H1 (cell line): ENCODE measurements at places on chromosomes 2 and 18.

DNA sequence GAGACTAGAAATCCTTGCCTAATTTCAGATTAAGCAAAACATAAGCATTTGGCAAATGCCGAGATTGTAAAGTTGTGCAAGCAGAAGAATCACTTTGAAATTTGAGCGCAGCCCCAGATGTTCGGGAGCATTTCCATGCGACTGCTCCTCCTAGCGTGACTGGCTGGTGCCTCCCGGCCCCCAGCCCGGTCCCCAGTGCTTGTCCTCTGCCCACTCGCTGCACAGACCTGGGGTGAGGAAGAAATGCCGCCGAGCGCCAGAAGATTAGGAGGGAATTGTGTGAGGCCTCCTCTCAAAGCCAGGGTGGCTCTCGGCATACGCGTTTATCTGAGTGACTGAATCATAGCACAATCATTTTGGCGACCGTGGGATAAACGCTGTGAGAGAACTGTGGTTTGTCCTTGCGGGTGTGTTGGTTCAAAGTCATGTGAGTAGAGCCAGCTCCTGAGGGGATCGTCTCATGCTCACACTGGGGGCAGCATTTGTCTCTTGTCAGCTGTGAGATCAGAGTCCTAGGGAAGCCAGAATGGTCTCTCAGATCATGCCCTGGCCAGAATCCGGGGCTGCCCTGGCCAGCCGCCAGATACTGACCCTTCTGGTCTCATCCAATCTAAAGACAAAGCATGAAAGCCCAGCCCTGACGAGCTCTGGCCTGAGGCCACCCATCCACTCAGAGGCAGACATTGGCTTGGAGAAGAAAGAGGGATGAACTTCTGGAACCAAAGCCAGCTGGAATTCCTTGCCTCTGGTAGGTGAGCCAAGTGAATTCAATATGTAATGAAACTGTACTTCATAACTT, 189.3 kb downstream of the SH3RF3 start:
- no peak for DNase-seq

DNA sequence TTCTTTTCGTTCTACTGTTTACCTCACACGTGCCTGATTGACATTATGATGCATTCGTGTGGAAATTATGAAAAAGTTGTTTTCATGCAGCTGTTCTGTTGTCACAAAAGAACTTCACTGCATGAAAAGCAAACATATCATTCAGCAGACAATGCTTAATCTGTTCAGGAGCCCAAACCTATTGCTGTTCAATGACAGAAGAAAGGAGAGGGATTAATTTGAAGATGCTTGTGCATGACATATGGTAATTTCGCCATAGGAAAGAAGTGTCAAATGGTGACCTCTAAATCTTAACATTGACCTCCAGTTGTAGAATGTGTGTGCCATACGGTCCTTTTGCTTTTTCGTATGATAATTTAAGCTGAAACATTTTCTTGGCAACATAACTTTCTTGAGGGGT, 124.5 kb downstream of the WDR7 start:
- no peak for DNase-seq

DNA sequence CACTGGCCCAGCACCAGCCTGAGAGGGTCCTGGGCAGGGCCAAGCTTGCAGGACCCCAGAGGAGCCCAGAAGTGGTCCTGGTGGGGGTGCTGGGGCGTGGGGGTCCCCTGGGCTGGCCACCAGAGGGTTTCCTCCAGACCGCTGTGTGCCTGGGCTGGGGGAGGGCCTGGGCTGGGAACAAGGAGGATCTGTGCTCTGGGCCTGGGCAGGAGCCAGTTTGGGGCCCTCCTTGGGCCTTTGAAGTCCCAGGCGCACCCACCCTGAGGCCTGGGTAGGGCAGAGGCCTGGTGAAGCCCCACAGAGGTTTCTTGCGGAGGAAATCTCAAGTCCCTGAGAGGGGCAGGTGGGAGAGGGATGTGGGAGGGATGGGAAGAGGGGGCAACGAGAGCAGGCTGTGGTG, 63.4 kb upstream of the GPC1 start:
- DNase-seq = no peak

DNA sequence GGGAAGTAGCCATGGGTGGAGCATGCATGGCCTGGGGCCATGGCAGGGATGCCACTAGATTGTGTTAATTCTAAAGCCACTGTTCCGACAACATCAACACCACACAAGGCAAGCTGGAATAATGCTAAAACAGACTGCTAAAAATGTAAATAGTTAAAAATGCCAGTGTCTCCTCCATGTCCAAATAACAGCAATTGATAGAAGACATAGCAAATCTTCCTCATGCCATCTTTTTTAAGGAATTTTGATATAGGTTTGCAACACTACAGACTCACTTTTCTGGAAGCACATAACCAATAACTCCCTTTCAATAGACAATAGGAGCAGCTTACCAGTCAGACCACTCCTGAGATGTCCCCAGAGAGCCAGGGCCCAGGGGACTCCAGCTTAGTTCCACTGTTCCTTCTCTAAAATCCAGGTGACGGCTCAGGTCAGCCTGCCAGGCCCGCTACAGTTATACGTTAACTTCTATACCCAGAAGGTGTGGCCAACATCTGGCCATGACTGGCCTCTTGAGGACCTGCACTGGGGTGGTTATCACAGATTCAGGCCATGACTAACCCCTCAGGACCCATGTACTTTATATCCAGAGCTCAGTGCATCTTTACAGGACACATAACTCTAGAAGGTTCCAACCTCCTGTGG, 20.3 kb downstream of the TUBB6 start:
- DNase-seq = no peak

GRCh38 chr18:45014047-45014501, 333.4 kb downstream of the SETBP1 start:
- no peak for DNase-seq
